ENCODE measurements at places on chromosomes 5 and 9.

- DNase-seq, result no peak
Observed at GRCh38 chr9:72473474-72474261, 47.7 kb upstream of the TMC1 start.

GRCh38 chr9:137745541-137745991 is 126.8 kb downstream of the EHMT1 start:
- DNase-seq, result peak; percentile 27

GRCh38 chr5:6169660-6170059 is 208.7 kb downstream of the MED10 start:
- DNase-seq, result no peak

DNA sequence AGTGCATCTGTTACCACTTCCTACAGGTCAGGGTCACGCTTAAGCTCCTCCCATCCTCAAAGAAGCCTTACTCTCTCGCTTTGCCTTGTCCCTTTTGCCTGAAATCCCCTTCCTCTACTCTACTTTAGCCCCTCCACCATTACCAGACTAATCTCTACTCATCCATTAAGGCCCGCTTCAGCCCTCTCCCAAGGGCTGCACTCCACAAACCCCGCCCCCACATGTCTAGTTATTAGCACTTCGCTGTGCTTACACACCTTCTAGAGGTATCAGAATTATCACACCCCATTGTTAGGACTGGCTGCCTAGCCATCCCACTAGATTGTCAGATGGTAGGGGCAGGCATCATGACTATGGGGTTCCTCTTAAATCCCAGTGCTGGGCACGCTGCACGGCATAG is 565.7 kb upstream of the WWC1 start:
- no peak for DNase-seq

- no peak for DNase-seq
Observed at GRCh38 chr5:180214870-180215770, 6.1 kb upstream of the RASGEF1C start.

- DNase-seq, result peak; percentile 43
Observed at GRCh38 chr5:167049043-167049663, 1242.3 kb upstream of the WWC1 start.

DNA sequence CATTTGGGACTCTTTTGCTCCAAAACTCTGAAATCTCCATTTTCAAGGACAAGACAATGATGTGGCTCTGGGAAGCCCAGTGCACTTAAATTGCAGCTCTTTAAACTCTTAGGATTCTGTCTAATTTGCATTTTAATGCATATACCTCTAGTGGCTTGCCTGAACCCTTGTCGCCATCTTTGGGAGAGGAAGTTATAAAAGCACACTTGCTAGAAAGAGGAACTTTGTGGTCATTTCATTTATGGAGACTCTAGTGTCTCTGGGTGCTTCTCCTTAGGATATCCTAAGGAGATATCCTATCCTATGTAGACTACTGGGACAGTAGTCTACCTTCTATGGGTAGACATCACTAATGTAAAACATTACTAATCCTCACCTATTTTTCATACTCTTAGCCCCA is 77.3 kb upstream of the SLC1A3 start:
- no peak for DNase-seq
